Endodermal cell (in vitro differentiated cells): ENCODE measurements at places on chromosomes 7 and 10. TPM values are rescaled to one million over a fixed set of nuclear protein-coding genes. Genes with fewer than 3 reads are reported as not detected.
A peak's percentile ranks its signal among the peaks of the same experiment; 100 is the strongest.

GRCh38 chr10:98370831-98371820, 43.9 kb downstream of the PYROXD2 start:
- DNase-seq: no peak

- DNase-seq: no peak
Measured at GRCh38 chr10:13003759-13004158, 2.2 kb upstream of the CCDC3 start.

GRCh38 chr10:51000976-51001375, 73.3 kb upstream of the PRKG1 start:
- no peak for DNase-seq

DNA sequence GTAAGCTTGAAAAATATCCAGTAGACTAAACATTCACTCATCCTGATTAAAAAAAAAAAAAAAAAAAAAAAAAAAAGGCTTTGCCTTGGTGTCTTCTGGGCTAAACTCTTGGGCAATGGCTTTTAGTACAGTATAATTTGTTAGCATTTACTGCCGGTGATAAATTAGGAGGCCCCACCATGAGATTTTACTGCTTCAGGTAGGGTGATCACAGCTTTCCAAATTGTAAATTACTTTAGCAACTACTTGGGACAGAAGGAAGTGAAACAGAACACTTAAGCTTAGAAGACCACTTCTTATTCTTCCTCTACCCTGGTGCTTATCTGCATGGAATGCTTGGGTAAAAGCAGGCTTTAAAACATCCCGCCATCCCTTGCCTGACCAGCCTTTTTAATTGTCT, 152.1 kb downstream of the HIBADH start:
- DNase-seq: no peak

GRCh38 chr7:157458254-157458633, 121.4 kb downstream of the DNAJB6 start:
- DNase-seq: no peak

- no peak for DNase-seq
Measured at GRCh38 chr10:33215154-33215553, 119.3 kb downstream of the NRP1 start.

DNA sequence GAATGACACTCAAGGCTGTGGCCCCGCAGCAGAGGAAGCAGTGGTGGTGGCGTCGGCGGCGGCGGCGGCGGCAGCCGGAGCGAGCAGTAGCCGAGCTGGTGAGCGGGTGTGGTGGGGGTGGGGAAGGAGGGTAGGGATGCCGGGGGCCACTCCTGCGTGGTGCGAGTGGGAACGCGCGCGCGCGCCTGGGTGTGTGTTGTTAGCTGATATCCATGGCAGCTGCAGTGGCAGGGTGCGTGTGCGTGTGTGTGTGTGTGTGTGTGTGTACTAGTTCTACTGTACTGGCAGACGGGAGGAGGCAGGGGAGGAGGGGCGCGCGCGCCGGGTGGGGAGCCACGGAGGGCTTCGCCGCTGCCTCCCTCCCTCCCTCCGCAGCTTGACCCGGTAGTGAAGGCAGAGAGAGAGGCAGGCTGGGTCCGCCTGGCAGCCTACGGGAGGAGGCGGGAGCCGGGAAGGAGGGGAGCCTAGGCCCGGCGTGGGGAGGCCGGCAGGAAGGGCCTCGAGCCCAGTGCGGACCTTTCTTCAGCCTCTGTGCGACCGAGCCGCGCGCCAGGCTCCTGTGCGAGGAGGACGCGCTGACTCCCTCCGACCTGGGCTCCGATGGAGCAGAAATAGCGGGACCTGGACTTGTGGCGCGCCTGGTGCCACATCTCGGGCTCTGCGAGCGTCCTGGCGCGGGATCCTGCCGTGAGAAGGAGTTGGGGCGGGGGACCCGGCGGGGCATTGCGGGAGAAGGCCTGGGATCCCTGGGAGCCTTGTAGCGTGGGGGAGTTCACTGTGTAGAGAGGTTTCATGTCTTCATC, at the start of gene MAGI2:
MAGI2 (minus strand) TSS at position 110 of the 803 bp plus-strand sequence. CDS start 347 bp downstream, outside the sequence.
- peak; percentile 87 for DNase-seq

DNA sequence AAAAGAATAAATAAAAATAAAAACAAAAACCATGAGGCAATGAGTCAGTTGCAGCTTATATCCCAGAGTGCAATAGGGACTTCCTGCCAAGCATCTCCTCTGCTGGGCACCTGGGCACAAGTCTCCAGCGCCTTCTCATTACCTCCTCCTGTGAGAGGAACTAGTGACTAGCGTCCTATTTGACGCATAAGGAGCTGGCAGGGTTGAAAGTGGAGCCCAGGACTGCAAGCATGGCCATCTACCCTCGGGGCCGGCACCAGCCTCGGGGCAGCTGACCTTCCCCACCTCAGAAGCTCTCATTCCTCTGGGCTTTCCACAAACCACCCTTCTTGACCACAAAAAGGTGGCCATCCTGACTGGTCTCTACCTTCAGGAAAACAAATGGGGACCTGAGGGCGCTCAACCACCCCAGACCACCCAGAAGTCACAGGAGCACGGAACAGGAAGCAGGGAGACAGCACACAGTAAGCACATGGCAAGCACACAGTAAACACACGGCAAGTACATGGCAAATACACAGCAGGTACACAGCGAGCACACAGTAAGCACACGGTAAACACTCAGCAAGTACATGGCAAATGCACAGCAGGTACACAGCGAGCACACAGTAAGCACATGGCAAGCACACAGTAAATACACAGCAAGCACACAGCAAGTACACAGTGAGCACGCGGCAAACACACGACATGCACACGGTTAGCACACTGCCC, 19.1 kb downstream of the CTBP2 start:
- no peak for DNase-seq

- no peak for DNase-seq
Measured at GRCh38 chr10:103896225-103896624, 21.8 kb downstream of the STN1 start.

- DNase-seq: no peak
Measured at GRCh38 chr7:131076032-131076431, 251.6 kb upstream of the MKLN1 start.

DNA sequence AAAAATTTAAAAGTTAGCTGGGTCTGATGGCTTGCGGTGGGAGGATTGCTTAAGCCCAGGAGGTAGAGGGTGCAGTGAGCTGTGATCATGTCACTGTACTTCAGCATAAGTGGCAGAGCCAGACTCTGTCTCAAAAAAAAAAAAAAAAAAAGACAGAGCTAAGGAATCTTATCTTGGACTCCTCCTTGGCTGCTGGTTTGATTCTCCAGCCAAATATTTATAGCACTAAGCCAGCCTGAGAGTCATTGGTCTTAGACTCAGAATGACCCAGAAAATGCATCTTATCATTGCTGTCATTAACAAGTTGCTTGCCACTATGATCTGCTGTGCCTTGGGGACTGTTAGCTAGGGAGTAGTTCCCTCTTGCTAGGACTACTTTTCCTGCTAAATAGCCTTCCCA, 164.7 kb downstream of the GNAT3 start:
- no peak for DNase-seq

GRCh38 chr7:138878051-138878450, 80.1 kb upstream of the ATP6V0A4 start:
- DNase-seq: no peak

- no peak for DNase-seq
Measured at GRCh38 chr10:37732685-37733084, 124.7 kb downstream of the ZNF248 start.

GRCh38 chr7:88229302-88229995, 9.6 kb upstream of the SRI start:
- DNase-seq: no peak

- DNase-seq: no peak
Measured at GRCh38 chr10:70827086-70827757, 11.5 kb downstream of the SGPL1 start.

DNA sequence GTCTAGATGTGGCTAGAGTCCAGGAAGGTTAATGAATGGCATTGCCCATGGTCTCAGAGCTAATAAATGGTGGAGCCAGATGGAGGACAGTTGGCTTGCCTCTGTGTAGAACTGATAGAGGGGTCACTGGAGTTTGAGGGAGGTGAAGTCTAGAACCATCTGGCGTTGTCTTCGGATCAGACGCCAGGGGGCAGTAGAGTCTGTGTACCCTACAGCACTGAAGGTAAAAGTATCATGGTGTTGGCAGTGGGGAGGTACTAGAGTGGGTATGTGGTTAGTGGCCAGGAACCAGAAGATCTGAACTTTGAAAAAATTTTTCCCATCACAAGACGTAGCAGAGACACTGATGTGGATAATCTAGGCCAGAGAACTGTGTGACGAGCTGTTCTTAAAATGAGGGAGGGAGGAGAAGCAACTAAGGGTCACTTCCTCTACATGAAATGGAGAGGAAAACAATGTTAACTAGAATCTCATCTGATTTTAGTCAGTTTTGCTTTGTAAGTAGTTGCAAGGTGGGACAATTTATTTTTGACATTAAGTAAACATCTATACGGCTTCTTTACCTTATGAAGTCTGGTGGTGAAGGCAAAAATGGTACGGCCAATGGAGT, 227.9 kb upstream of the PRSS58 start:
- peak; percentile 76 for DNase-seq

DNA sequence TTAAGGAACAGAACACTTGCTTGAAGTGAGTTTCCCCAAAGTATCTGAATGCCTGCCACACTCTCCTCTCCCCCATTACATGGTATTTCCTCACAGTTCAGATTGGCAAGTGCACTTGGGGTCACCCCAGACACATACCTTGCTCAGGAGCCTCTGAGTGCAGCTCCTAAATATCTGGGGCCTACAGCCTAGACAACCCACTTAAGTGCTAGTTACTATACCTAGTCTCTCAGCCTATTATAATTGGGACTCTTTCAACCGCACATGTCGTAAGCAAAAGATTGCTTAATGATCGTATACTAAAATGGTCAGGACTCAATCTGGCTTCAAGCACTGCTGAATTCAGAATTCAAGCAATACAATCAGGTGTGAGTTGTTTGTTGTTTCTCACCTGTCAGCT, 19.9 kb downstream of the TMEM176B start:
- no peak for DNase-seq

GRCh38 chr10:78109210-78109609, 75.5 kb downstream of the RPS24 start:
- peak; percentile 74 for DNase-seq

DNA sequence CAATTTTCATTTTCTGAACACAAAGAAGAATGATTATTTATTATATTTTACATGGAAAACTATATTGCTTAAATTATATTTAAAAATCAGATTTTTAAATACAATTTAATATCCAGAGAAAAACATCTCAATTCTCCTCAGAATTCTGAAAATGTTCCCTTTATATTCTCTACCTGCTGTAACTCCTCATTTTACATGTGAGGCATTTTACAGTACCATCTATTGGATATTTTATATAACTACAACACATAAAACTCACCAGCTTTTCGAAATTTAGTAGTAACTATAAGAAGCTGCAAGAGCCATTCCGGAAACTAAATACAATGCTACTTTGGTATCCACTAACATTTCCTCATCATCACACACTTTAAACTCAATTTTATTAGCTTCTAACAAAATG, 264.6 kb downstream of the DGKB start:
- DNase-seq: no peak

DNA sequence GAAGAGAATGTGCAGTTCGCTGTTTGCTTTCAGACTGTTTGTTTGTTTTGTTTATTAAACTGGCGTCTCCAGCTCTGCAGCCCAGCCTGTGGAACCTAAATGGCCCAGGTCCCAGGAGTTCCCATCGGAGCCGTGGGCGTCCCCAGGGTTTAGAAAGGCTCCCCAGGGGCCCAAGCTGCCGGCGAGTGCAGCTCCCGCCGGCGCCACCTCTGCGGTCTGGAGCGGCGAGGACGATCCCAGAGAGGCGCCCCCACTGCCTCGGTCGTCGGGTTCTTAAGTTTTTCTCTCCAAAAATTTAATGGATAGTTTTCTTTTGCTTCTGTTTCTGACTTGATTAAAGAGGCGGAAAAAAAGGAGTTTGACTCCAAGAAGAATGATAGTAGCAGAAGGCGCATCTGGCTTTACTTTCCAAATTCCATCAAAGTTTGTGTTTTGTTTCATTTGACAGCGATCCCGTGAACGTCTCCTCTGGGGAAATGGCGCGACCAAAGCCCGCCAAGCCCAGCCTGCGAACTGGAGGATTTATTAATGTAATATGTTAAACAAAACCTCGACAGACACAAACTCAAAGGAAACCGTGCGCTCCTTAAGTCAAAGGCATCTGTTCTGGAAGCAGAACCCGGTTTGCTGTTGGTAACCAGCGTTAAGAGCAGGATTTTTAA, 718 bp upstream of the FZD1 start:
- DNase-seq: peak; percentile 71

DNA sequence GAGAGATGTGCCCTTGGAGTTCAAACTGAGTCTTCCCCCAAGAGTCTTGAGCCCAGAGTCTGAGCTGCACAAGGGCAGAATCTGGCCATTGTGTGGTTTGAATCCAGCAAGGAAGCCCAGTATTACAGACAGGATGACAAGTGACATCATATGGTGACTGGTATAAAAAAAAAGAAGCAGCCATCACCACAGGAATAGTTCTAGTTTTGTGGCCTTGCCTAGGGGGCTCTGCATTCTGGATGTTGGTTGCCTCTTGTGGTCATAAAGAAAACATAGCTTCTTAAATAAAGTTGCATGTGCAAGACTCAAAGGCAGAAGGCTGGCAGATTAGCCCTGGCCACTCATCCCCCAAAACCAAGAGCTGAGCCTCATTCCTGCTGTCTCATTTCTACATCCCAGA, 16.8 kb upstream of the LRRC72 start:
- DNase-seq: no peak

GRCh38 chr10:78450807-78451485, 417.3 kb downstream of the RPS24 start:
- DNase-seq: peak; percentile 64

- peak; percentile 96 for DNase-seq
Measured at GRCh38 chr10:46022978-46023702, 7.3 kb downstream of the NCOA4 start.

GRCh38 chr7:50335795-50336754, 31.6 kb downstream of the IKZF1 start:
- DNase-seq: peak; percentile 49

- peak; percentile 58 for DNase-seq
Measured at GRCh38 chr10:113960617-113961181, 83.0 kb upstream of the ADRB1 start.

DNA sequence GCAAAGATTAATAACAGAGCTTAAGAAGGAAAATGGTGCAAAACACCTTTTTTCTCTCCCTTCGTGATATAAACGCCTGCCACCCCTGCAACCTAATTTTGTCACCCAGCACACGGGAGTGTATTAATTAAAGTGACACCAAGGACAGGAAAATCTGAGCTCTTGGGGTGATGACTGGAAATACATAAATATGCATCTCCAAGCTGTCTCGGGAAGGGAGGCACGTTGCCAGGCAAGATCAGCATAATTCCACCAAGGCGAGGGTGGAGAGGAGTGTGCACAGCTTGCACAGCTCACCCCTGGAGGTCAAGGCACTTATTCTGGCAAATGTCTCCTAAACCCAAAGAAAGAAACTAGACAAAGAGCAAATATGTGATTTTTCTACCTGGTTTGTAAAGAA, 700.9 kb downstream of the GRID1 start:
- DNase-seq: no peak

- peak; percentile 88 for DNase-seq
Measured at GRCh38 chr10:114239117-114239993, at the start of gene VWA2. VWA2 (plus strand) TSS chr10:114239254; CDS start chr10:114248714, 9,460 bp downstream.

The PNLIPRP2 gene
- total RNA-seq: 0.50 and 0.79 TPM in 2 replicates

The NPSR1 gene
- not detected in 3 replicates for total RNA-seq

The HDAC9 gene
- total RNA-seq: 4.0 and 4.5 TPM in 2 replicates

The ASB4 gene
- not detected in 3 replicates for total RNA-seq

The PKD2L1 gene
- total RNA-seq: not detected in 2 replicates

The CALCR gene
- 17.0 to 23.7 TPM (median 17.1 TPM) in 3 replicates for total RNA-seq

The STYXL1 gene
- 63.4 and 72.0 TPM in 2 replicates for total RNA-seq

The BTBD16 gene
- total RNA-seq: not detected in 2 replicates

The MMP21 gene
- not detected in 3 replicates for total RNA-seq
